ENCODE measurements at places on chromosomes 12 and 14.

DNA sequence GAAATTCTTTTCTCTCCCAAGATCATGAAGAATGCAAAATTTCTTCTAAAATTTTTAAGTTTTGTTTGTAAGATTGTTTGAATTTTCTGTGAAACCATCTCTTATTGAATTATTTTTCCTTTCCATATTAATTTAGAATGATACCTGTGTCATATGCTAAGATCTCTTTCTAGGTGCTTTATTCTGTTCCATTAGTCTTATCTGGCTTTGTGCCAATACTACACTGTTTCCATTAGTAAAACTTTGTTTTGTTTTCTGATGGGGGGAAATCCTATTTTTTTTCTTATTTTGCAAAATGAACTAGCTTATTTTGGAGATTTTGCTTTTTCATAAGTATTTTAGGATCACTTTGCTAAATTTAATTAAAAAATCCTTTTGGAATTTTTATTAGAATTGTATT is 193.9 kb downstream of the FUT8 start:
- no peak for DNase-seq

- DNase-seq: no peak
Measured at GRCh38 chr12:67594888-67595287, 53.7 kb upstream of the DYRK2 start.

DNA sequence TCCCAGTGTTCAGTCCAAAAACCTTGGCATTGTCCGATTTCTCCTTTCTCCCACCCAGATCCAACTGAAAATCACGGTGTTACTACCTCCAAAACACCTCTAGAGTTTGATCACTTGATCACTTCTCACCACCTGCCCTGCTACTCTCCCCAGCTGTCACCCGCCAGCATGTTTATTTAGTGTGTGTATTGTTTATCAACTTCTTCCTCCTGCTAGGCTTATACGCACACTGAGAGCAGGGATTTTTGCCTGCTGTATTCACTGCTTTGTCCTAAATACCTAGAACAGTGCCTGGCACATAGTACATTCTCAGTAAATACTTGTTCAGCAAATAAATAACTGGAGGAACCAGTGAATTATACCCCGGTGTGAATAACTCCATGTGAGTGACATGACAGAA is 5.0 kb downstream of the BDKRB1 start:
- no peak for DNase-seq

DNA sequence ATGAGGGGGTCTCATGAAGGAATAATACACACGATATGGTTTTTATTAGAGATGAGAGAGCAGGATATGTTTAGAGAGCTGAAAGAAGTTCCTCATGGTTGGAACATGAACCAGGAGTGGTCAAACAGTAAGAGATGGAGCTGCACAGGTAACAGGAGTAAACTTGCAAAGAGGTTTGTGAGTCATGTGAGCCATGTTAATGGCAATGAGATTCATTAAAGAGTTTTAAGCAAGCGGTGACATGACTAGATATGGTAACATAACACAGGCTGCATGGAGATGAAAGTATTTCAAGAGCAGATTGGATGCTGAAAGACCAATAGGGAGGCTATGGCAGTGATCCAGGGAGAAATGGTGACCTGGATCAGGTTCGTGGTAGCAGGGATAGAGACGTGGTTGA is 62.6 kb upstream of the SSTR1 start:
- DNase-seq: peak; percentile 26

- DNase-seq: no peak
Measured at GRCh38 chr12:56983386-56983785, 23.0 kb downstream of the ZBTB39 start.

GRCh38 chr14:36020120-36021029 is 156.1 kb downstream of the PTCSC3 start:
- DNase-seq: no peak

GRCh38 chr12:118398940-118399339 is 22.6 kb downstream of the SUDS3 start:
- no peak for DNase-seq

DNA sequence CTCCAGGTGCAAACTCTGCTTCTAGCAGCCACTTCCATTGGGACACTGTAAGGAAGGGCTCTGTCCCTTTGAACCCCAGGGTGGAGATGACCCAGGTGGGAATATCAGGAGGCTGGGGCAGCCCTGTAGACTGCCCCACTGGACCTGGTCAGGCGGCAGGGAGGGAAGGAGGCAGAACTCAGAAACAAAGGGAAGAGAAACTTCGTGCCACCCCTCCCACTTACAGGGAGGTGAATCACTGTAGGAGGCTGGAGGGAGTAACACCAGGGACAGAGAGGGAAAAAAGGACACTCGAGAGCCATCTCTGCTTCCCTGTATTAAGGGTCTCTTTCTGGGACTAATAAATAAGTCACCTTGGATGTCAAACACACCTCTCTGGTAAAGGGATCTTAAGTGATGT is 37.4 kb downstream of the ISCA2 start:
- no peak for DNase-seq

- no peak for DNase-seq
Measured at GRCh38 chr12:109741970-109742703, 28.5 kb downstream of the FAM222A start.

- no peak for DNase-seq
Measured at GRCh38 chr12:66341126-66341525, 38.8 kb downstream of the HELB start.

DNA sequence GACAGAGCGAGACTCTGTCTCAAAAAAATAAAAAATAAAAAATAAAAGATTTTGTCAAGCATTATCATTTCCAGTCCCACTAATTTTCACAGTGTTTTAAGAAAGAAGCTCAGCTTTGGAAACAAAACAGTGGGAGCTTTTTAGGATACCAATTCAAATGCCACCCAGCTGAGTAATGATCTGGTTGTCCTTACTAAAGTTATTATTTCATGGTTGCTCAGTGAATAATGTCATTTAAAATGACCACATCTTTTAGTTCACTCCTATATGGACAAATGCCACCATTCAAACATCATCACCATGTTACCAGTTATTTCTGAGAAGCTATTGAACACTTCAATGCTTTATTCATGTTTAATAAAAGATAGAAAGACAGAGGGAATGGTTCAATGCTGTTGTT is 365.0 kb downstream of the CCER1 start:
- DNase-seq: no peak
